SHP77 treated with DMSO at 0.1 percent for 48 hours (cell line): ENCODE measurements at places on chromosomes 2 and 18.

DNA sequence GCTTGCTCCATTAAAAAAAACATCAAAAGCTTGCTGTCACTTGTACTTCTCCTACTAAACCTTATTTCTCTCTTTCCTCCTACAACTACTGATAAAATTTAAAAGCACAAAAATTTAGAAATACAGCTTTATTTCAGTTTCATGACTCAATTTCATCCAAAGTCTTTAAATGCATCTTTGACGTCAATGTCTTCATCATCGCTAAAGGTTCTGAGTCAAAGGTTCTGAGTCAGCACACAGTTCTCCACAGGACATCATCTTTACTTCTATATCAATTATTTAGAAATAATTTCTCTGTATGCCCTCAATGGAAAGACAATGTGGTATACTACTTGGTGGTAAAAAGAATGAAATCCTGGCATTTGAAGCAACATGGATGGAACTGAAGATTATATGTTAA, 163.9 kb upstream of the DNMT3A start:
- DNase-seq = no peak

DNA sequence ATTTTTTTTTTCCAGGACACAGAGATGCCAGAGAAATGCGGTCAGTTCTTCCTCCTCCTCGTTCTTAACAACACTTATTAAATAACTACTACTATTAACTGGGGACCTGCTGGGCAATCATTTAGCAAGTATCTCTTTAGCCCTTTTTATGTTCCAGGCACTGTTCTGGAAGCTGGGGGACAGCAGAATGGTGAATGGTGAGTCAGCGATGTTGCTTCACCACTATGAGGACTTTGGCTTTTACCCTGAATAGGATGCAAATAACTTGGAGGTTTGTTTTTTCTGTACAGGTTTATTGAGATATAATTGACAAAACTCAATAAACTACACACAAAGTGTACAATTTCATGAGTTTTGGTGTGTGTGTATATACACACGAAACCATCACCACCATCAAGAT, 179.9 kb upstream of the MSH6 start:
- DNase-seq = no peak

GRCh38 chr2:111209045-111209514, 88.4 kb downstream of the BCL2L11 start:
- no peak for DNase-seq

DNA sequence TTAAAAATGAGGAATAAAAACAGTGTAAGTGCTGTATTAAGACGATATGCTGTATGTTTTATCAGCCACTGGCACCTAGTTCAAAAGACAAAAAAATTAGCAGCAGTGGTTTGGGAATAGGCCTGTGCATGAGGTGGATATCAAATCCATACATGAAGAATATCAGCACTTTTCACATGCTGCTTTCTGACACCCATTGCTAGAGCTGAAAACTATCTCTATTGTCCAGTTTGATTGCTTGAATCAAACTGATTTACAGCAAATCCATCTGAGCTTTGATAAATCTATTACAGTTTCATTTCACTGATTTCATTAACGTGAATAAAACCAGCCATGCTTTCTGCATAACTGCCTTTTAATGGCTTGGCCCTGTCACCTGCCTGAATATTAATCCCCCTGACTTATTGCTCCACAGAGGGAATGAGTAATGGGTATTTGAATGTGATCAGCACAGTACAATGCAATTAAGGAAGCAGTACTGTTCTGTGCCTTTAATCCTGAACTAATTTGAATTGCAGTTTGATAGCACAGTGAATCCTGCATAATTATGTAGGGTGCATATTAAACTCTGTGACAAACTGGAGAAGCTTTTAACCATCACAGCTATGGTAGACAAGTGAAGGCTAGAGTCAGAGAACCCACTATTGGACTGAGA, 154.0 kb downstream of the GPD2 start:
- no peak for DNase-seq

GRCh38 chr2:55779459-55780421, 86.1 kb upstream of the PNPT1 start:
- DNase-seq = no peak

GRCh38 chr18:72075040-72075439, 469.1 kb downstream of the CBLN2 start:
- DNase-seq = no peak

DNA sequence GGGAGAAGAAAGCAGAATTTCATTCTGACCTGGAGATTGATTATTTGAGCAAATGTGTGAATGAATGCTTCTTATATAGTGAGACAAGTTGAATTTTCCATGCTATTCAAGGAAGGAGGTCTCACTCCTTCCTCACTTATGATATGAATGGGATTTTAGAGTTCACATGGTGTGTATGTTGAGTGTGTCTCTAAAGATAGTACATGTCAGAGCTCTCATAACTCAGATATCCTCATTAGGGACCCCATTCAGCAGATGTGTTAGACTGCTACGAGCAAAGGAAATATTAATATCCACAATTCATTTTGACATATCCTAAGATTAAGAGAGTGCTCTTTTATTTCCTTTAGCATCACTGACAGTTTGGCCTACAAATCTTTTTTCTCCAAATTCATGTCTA, 368.5 kb downstream of the ARHGAP15 start:
- DNase-seq = no peak
